ENCODE measurements at places on chromosomes 2 and 18.

DNA sequence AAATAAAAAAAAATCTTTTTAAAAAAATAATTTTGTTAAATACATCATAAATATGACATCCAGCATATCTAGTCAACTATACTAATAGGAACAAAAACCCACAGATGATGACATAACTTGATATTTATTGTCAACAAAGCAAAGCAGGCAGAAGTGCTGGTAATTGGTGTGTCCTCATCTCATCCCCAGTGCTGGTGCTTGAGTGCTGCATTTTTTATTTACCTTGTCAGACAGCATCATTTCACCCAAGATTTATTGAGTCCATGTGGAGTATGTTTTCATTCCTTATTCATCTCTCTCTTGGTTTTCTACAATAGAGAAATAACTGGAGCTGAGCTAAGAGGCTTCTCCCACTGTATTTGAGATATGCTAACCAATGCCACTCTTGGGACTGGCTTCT, 191.6 kb upstream of the SLC14A2 start:
- no peak for DNase-seq

GRCh38 chr2:81250270-81250669, 945.7 kb upstream of the LRRTM1 start:
- no peak for DNase-seq

DNA sequence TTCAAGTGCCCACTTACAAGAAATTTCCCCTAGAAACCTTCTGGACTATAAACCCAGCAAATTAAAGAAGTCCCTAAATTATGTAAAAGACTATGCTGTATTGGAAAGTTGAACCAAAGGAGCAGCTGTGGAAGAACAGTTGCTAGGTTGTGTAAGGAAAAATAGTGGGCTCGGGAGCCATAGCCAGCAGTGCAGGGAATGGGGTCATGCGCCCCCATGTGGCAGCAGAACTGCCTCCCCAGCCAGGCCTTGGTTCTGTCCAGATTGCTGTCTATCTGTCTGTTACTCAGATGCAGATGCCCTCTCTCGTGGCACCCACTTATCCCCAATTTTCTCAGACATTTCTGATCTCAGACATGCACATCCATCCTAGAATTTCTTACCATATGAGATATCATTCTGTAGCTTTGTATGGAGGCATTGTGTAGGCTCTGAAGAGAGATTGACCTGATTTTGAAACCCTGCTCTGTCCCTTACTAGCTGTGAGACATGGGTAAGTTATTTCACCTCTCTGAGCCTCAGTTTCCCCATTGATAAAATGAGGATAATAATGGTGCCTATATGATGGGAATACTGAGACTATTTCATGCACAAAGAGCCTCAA, 258.3 kb downstream of the SS18 start:
- peak; percentile 85 for DNase-seq

GRCh38 chr2:105761931-105762515, 17.3 kb downstream of the NCK2 start:
- DNase-seq, result no peak

- DNase-seq, result no peak
Observed at GRCh38 chr2:133966720-133967304, 287.1 kb upstream of the MGAT5 start.

GRCh38 chr2:197184959-197185586, 125.5 kb downstream of the ANKRD44 start:
- DNase-seq, result no peak

GRCh38 chr18:54411781-54412180, 54.1 kb downstream of the C18orf54 start:
- DNase-seq, result no peak

DNA sequence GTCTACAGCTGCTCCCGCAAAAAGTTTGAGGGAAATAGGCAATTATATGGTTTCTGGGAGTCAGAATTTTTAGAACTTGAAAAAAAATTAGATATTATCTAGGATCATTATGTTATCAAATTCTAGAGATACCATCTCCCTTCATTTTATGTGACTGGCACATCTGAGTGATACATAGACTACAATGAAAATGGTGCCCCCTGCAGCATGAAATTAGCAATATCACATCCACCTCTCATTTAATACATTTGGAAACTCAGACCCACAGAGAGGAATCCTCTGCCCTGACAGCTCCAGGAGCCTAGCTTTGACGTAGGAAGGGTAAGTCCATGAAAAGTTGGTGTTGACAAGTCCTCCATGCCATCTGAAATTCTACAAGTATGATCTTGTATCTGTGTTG, 381.6 kb downstream of the SUCLG1 start:
- no peak for DNase-seq
